ENCODE measurements at places on chromosomes 5 and 9.
A peak's percentile ranks its signal among the peaks of the same experiment; 100 is the strongest.

DNA sequence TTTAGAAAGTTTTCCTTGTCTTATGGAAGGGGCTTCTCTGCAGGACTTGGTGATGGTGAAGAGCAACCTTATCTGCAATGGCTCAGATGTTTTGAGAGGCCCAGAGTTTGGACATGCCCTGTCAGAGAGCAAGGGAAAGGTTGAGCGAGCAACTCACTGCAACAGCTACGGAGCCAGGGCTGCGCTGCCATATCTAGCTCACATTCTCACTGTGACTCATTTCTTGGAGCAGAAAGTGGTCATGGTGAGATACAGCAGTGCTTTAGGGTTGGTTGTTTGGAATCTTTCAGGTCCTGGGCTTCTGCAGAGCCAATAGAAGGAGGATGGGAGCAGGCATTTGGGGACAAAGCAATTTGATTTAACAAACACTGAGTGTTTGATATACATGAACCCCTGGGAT is 12.3 kb downstream of the GLRA1 start:
- no peak for DNase-seq

- no peak for DNase-seq
Measured at GRCh38 chr9:105206821-105207699, 37.4 kb upstream of the SLC44A1 start.

GRCh38 chr5:98069876-98070512 is 703.5 kb upstream of the RGMB start:
- no peak for DNase-seq

- no peak for DNase-seq
Measured at GRCh38 chr9:118222375-118222774, 518.2 kb downstream of the TLR4 start.

- no peak for DNase-seq
Measured at GRCh38 chr5:53613536-53613935, 53.1 kb downstream of the NDUFS4 start.

- no peak for DNase-seq
Measured at GRCh38 chr5:128225245-128226030, 141.9 kb downstream of the SLC12A2 start.

- DNase-seq = no peak
Measured at GRCh38 chr9:130542457-130543228, 36.7 kb upstream of the FUBP3 start.

DNA sequence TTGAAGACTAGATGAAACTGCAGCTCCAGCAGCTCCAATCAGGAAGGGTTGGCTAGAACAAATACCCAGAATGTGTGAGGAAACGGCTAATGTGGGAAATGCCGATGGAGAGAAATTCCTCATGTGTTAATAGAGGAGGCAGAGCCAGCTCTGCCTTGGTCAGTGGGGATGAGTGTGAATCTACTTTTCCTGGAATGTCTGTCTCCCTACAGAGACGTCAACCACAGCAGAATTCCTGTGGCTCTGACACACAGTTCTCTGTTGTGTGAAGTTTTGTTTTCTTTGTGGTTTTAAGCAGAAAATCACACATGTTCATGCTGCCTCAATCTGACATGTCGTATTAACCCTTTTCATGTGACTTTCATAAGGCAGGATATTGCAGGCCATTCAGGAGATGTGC is 476.6 kb upstream of the WWC1 start:
- no peak for DNase-seq

DNA sequence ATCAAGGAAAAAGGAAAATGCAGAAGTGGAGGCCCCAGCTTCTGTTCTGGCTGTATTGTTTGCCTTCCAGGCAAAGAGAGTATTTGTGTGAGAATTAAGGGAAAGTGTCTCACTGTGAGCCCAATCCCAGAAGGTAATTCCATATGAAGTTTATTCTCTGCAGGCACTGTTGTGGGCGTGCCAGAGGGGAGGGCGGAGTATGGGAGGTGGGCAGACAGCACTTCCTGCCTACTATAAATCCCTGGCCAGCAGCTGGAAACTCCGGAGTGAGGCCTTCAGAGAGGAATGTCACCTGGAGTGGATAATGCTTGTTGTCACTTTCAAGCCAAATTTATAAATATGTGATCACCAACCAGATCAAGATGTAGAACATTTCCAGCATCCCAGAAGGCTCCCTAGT is 209.5 kb downstream of the ARHGAP26 start:
- DNase-seq = no peak

- DNase-seq = no peak
Measured at GRCh38 chr9:100803956-100804355, 224.6 kb upstream of the PLPPR1 start.

DNA sequence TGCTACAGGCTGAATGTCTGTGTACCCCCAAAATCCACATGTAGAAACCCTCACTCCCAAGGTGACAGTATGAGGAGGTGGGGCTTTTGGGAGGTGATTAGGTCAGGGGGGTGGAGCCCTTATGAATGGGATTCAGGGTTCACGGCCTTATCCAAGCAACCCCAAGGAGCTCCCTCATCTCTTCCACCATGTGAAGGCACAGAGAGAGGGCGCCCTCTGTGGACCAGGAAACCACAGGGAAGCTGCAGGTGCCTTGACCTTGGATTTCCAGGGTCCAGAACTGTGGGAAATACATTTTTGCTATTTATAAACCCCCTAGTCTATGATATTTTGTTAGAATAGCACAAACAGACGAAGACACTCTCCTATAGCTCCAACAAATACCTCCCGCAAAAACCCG is 53.6 kb upstream of the IRX2 start:
- no peak for DNase-seq

GRCh38 chr5:152523964-152524363 is 118.9 kb upstream of the NMUR2 start:
- no peak for DNase-seq

DNA sequence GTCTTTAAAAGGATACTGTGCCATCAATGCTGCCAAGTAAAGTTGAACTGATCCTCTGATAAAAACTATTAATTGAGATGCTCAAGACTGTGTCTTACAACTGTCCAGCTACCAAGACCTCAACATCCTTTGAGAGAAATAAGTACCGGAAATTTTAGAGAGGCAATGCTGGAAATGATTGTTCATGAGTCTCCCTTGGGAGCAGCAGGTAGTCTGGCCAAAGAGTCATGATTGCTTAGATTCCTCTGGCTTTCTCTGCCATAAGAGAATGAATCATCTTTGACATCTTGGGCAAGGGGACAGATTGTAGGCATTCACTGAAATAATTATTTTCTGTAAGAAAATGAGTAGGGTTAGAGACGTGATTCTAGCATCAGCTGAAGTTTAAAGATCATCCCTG is 466.6 kb upstream of the DAB2 start:
- DNase-seq = no peak

DNA sequence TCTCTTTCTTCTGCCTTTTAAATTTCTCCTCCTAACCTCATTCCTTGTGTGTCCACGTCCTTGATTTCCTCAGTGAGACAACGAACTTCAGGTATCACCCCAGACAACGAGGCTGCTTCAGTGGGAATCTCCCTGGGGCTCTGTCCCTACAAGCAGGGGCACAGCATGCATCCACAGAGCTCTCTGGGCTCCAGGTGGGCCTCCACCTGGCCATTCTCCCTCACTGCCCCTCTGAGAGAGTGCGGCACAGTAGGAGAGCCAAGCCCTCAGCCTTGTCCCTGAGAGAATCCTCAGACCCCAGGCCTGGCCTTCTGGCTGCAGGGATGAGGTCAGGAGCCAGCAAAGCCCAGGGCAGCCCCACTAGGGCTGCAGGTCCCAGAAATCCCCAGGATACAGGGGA is 105.3 kb downstream of the LHFPL2 start:
- no peak for DNase-seq

DNA sequence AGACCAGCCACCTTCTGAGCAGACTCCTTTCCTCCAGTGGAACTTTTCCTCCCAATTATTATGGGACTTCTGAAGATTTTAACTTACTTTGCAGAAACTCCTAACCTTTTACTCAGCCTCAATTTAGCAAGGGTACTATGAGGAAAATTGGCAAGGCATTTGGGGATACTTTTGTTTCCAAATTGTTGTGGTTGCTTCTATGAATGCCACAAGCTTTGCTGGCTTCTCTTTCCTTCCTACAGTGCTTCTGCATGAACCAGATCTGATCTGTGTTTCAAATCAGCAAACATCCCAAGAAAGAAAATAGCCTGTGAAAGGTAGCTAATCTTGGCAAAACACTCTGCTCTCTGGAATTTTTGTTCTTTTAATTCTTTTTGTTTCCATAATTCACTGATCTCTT is 57.3 kb upstream of the TAF11L2 start:
- DNase-seq = no peak

GRCh38 chr9:23372703-23373102 is 453.3 kb downstream of the ELAVL2 start:
- no peak for DNase-seq

DNA sequence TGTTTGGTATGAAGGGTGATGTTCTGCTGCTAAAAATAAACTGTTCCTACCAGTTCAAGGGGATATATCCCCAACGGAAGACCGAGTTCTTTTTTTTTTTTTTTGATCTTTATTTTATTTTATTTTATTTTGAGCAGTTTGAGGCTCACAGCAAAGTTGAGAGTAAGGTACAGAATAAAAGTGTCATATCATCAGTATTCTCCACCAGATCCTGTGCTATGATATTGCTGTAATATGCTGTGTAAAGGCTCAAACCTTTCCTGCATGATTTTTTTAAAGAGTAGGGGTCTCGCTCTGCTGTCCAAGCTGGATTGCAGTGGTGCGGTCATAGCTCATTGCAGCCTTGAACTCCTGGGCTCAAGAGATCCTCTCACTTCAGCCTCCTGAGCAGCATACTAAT is 34.8 kb upstream of the DHFR start:
- DNase-seq = no peak

- no peak for DNase-seq
Measured at GRCh38 chr5:133494923-133495246, 117.5 kb downstream of the FSTL4 start.

DNA sequence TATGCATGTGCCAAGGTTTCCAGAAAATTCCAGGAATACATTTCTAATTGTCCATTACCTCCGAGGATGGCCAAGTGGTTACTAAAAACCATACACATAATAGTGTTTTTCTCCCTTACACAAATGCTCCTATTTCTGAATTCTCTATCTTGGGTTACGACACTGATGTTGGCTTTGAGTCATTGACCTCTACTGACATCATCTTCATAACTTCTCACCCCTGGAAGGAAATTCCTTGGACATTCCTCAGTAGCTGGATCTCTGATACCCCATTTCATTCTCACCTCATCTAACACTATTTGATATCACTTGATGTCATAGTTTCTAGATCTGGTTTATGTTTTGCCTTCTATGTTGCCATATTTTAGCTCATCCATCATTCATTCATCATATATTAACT is 287.2 kb downstream of the CTNND2 start:
- DNase-seq = no peak

DNA sequence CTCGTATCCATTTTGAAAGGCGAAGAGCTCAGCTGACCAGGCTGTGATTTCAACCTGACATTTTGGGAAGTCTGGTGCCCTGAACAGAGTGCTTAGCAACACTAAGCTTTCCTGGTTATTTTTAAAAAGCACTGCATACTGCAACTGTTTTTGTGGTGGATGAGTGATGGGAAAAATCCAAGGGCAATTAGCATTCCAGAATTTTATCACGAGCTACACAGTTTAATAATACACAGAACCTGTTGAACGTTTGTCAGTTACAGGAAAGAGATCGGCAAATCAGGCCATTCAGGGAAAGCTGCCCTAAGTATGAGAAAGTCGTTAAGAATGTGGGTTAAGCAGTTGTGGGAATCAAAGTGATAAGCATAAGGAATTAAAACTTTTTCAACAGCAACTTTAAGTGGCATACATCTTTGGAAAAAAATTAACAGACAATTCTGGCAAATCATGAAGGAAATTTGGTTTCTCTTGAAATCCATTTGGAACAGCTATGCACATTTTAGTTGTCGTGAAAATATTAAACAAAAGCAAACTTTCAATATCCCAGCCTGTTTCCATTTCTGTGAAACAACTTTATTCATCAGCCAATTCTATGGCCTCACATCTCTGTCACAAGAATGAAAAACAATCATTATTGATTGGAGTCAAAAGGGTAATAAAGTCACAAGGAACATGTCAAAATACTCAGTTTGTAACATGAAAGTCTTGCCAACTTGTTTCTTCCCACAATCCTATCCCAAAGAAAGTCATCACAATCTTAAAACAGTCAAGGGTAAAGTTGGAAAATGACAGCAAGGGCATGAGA is 25.7 kb downstream of the PUM3 start:
- no peak for DNase-seq

- no peak for DNase-seq
Measured at GRCh38 chr5:125461641-125462072, 715.2 kb upstream of the ZNF608 start.

DNA sequence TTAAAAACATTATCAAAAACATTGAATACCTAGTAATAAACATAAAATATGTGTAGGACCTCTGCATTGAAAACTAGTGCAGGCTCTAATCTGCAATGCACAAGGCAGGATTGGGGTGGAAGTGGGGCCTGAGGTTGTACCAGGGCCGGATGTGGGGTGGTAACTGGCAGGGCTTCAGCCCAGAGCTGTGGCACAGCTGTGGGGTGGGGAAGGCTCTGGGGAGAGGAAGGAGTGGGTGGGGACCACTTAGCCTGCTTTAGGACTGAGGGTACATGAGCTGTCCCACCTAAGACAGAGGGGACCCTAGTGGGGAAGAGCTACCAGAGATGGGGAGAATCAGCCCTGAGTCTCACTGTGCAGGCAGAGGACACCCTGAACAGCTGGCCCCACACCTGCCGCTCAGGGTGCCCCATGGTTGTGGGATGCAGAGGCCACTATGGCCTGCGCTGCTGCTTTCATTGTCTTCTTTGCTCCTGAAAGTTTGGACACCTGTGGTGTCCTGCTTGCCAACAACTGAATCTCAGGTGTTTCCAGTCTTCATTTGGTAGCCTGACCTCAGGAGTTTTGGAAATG is 311.4 kb downstream of the TLE4 start:
- peak; percentile 15 for DNase-seq

DNA sequence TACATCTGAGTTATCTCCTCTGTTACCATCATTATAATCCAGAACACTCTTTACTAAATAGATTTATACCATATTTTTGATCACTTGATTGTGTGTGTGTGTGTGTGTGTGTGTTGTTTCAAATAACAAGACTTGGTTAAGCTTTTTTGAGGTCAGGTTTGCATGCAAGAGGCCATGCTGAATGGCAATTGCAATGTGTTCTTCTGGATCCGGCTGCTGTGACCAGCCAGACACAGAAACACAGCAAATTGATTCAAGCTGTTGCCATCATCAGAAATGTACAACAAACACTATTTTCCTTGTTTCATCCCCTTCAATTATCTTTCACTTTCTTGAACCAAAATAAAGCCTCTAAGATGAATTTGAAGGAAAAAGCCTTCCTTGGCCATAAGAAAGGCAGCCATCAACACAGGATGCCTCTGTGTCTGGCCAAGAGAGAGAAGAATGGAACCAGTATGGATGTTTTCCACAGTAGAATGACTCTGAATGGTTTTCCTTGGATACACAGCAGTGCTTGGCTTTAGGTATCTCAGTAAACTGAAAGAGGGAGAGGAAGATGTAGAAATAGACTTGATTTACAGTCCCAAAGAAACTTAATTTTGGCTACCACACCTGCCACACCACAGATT is 53.9 kb downstream of the DPYSL3 start:
- no peak for DNase-seq

Data from stimulated activated CD8-positive, alpha-beta memory T cell treated with anti-CD3 and anti-CD28 coated beads, Interleukin-15, amount 100 ng/mL, for 4 hours (primary cell).